ENCODE measurements at places on chromosomes 2 and 18.

DNA sequence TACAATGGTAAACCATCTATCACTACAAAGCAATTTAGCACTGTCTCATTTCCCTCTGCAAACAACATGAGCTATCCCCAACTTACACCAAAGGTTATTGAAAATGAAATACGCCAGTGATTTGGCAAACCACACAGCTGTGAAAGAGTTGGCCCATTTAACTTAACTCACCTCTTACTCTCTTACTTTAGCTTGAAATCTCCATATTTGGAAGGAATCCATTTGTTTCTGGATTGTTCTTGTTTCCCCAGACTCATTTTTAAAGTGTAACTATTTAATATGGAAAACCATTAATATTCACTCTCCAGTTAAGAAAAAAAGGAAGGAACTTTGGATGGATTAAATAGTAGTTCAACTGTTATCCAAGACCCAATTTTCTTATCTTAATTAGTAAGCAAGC, 93.7 kb upstream of the TRIB2 start:
- no peak for DNase-seq

DNA sequence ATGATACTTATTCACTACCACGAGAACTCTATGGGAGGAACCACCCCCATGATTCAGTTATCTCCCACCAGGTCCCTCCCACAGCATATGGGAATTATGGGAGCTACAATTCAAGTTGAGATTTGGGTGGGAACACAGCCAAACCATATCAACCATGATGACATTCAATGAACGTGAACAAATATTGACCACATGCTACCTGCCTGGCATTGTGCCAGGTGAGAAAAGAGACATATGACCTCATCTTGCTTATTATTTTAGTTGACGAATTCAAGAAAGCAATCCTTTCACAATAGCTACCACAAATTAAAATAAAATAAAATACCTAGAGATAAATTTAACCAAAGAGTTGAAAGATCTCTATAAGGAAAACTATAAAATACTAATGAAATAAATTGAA, 286.5 kb upstream of the CRIM1 start:
- no peak for DNase-seq

GRCh38 chr2:37635504-37636380, 35.7 kb downstream of the CDC42EP3 start:
- DNase-seq: no peak

- DNase-seq: no peak
Observed at GRCh38 chr2:9724565-9724964, 93.8 kb upstream of the YWHAQ start.

DNA sequence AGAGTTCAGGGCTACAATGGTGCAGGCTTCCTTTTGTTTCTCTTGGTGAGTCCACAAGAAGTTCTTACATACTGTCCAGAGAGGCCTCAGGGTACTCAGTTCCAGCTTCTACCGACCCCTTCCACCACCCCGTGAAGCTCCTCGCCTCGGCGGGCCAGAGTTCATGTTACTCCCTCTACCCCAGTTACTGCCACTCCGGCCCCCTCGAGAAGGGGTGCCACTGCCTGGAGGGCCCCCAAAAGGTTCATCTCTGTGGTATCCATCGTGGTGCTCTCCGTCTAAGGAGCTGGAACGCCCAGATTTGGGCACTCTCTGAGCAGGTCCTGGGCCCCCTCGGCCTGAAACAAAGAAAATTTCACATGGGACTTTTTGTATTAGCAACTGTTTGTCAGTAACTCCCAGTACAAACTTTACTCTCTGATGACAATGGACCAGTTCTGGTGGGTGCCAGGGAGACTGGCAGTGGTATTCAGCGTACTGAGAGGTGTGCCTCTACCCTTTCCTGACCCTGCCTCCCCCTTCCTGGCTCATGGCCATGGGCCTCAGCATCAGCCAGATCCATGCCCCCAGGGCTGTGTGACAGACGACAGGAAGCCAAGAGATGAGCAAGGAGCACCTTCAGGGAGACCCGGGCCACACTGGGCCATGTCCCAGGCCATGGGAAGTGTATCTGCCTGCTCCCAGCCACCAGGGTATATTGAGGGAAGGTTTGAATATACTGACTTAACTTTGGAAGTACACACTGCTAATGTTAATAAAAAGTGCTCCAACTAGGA, 5.1 kb downstream of the SFT2D3 start:
- DNase-seq: no peak

DNA sequence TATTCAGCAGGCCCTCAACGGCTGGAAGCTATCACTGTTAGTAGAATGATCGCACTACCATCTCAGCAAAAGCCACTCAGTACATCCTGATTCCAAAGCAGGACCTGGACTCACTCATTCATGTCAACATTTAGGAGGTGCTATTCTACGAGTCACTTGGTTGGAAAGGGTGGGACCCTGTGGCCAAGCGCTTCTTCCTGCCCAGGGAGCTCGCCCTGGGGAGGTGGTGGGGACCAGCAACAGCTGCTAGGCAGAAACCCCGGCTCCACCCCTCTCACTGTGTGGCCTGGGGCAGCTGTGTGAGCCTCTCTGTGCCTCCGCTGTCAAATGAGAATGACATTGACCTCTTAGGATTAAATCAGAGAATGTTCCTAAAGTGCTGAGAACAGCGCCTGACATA, 231.4 kb downstream of the EIPR1 start:
- DNase-seq: no peak

GRCh38 chr2:3646446-3646845, 11.6 kb upstream of the ALLC start:
- DNase-seq: no peak

DNA sequence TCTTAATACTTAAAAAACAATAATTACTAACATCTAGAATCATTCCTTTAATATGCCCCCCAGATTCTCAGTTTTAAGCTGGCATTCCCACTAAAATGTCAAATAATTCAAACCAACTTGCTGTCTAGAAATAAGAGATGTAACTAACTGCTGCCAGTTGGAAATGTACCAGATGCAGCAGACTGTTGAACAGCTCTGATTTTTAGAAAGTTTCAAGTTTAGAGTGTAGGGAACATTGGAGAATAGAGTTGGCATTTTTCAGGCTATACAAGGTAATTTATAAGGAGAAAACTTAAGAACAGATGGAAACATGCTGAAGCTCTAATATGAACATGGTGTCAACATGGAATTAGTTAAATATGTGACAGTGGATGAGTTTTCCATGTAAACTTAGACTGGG, 101.4 kb downstream of the PTRHD1 start:
- DNase-seq: no peak

DNA sequence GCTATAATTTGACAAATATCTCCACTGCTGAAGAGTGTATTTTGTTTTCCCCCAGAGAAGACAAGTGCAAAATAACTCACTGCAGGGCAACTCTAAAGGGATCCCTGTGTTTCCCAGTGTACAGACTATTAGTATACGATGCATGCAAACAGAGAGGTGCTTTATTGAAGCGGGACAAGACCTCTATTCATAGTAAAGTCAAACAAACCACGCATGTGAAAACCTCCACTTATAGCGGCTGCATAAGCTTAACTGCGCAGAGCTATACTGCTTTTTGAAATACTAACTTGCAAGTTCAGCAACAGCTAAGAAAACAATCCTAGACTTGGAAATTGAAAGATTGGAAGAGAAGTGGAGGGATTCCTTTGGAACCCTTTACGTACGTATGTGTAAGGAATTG, 15.6 kb downstream of the RNF144A start:
- no peak for DNase-seq
